Caudate nucleus (tissue), 63 donors: ENCODE measurements at places on chromosomes 4 and X.

DNA sequence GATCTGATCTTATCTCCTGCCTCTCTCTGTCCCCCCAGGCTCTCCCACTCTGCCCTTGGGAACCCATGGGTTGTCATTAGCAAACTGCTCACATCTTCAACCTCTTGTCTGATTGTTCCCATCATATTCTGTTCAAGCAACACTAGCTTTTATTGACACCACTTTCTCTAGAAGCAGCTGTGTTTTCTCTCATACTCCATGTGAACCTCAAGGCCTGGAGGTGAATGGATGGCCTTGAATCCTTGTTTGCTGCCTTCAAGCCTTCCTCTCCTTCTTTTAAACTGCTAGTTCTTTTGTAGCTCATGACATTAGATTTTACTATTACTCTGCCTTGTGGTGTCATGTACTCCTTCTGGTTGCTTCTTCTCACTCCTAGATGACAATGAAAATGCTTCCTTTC, 149.5 kb upstream of the WDFY3 start:
- DNase-seq: no peak

DNA sequence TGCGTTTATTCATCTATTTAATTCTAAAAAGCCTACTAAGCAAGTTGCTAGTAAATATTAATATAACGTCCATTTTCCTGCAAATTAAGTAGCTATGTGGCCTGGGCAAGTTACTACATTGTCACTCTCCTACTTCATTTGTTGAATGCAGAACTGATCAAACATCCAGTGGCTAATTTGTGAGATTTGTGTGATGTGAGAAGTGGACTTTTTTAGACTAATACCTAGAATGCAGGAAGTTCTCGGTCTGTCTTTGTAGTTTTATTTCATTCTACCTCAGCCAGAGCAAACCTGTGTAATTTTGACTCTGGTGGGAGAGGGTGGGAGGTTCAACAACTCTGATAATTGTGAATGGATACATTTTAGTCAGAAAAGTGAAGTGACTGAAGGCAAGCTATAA, 840 bp downstream of the GUF1 start:
- DNase-seq: no peak

- DNase-seq: no peak
Observed at GRCh38 chrX:106168107-106168506, at the start of gene PWWP3B. PWWP3B (plus strand) TSS chrX:106168305; CDS start chrX:106205433, 37,128 bp downstream.

- no peak for DNase-seq
Observed at GRCh38 chrX:120750381-120750780, 120.5 kb upstream of the C1GALT1C1 start.

DNA sequence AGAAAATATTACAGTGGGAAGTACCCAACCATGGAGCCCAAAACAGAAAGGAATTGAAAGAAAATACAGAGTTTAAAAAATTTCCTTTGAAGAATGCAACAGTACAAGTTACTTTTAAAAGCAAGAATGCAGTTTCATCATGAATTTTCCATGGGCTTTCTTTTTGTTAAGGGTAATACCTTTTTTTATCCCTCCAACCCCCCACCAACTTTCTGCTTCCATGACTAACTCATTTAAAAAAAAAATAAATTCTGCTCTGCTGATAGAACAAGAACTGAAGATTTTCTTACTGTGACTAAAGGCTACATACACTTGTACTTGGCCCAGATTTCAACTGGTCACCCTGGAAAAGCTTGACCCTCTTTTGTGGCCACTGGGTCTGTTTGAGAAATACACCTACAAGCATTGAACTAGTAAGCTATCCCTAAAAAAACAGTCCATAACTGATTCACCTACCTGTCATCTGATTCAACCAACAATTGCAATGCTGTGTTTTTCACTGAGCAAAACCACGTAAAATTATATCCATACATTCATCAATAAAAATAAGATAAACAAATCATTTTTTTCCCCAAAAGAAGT, 214.2 kb downstream of the NSUN7 start:
- DNase-seq: no peak

DNA sequence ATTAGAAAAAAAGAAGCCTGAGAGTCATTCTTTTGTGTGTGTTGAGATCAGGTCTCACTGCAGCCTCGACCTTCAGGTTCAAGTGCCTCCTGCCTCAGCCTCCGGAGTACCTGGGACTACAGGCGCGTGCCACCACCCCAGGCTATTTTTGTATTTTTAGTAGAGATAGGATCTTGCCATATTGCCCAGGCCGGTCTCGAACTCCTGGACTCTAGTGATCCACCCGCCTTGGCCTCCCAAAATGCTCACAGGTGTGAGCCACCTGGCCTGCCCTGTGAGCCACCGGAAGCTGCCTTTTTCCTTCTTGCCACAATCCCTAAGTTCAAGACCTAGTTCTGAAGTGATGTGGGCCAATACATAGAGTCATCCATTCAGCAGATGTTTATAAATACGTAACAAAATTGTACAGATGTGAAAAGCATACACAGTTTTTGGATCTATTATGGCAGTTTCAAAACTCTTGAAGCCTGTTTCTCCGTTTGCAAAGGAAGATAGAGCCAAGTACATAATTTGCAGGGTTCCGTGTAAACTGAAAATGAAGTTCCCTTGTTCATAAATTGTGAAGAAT, 536 bp upstream of the CTSO start:
- DNase-seq: no peak

- DNase-seq: peak; percentile 18
Observed at GRCh38 chrX:71989768-71990426, 79.3 kb downstream of the NHSL2 start.

DNA sequence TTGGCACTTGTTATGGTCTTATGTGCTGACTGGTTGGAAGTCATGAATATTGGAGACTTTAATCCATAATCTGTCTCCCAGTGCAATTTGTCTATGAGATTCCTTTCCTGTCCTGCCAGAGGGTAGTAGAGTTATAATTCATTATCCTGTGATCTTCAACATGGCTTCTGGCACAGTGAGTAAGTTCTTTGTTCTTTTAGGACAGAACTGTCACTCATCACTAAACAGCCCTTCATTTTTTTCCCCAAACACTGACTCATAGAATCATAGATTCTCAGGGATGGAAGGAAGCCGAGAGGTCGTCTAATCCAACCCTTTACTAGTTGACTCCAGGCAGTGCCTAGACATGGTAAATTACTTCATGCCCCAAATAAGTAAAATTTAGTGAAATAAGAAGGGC, 78.4 kb downstream of the LUZP4 start:
- no peak for DNase-seq

DNA sequence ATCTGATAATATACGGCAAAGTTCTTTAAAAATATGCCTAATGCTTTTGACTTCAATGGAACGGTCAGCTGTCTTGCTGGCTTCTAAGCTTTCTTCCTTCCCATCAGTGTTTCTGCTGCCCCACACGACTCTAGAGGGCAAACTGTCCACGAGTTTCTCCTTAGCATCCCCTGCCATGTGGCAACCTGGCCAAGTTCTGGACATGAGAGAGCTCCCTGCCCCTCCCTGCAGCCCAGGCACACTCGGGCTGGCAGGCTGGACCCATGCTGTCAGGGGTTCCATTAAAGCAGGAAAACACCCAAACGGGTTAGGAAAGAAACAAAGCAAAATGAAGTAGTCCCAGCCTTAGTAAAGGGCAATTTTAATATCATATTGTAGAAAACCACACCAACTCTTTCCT, 38.8 kb downstream of the KDR start:
- peak; percentile 9 for DNase-seq

DNA sequence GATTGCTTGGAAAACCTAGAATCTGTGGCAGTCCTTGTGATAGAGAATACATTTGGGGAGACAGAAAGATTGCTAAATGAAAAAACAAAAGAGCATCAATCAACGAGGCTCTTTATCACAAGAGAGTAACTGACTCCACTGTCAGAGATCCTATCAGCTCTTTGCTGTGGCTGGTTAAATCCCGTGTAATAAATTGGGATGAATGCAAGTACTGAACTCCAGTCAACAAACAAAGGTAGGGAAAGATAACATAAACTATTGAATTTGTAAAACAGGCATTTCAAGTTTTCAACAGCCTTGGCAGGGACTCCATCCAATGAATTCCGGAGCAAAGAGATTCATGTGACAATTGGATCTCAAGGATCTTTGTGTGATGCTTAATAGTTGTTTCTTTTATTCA, 21.3 kb downstream of the MMRN1 start:
- no peak for DNase-seq

DNA sequence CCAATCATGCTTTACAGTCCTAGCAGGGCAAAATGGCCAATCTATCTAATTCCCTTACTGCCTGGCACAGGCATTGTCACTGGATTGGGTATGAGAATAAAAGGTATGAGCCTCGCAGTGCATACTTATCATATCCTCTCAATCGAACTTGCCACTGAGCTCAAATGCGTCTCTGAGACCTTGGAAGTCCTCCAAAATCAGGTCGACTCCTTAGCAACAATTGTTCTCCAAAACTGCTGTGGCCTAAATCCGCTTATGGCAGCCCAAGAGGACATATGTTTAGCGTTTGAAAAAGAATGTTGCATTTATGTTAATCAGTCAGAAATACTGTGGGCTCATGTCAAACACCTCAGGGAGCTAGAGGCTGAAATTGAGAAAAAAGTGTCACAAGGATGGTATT, 69.7 kb downstream of the SPIN4 start:
- no peak for DNase-seq

DNA sequence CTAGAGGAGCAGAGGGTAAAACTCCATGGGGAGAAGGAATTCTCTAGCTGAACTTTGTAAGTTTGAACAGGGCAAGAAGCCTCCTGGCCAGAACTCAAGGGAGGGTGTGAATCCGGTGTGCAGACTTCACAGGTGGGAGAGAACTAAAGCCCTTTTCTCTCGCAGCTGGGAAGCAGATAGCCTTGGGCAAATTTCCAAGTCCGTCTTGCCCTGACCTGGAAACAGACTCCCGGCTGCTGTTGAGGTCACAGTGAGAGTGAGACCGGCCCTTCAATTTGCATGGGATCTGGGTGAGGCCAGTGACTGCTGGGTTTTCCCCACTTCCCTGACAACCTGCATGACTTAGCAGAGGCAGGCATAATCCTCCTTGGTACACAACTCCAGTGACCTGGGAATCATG, 94.5 kb upstream of the ZNF827 start:
- no peak for DNase-seq

DNA sequence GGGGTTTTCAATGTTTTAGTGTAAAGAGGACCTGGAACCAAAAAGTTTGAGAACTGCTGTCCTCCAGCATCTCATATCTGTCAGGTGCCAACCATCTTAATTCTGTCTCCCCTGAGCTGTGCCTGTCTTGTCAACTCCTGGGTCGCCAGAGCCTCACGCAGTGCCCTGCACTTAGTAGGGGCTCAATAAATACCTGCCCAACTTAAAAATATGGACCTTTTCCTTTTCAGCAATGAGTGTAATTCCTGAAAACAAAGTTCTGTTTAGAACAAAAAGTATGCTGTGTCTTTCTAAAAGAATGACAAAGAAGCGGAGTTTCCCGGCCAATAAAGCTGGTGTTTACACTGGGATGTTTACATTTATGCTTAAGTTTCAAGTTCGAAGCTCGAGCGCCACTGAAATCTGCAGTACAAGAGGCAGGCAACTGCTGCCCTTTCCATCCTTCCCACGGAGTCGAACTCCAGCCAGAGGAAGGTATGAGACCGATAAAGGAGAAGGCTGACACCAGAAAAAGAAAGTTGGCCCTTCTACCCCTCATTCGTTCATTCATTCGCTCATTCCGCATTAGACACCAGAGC, 1.1 kb upstream of the HTATSF1 start:
- no peak for DNase-seq

- DNase-seq: no peak
Observed at GRCh38 chr4:68193194-68193593, 52.3 kb downstream of the TMPRSS11B start.

GRCh38 chr4:153409412-153409811, 56.7 kb upstream of the TMEM131L start:
- DNase-seq: no peak

- DNase-seq: no peak
Observed at GRCh38 chrX:73850124-73851013, 287.4 kb downstream of the CHIC1 start.

DNA sequence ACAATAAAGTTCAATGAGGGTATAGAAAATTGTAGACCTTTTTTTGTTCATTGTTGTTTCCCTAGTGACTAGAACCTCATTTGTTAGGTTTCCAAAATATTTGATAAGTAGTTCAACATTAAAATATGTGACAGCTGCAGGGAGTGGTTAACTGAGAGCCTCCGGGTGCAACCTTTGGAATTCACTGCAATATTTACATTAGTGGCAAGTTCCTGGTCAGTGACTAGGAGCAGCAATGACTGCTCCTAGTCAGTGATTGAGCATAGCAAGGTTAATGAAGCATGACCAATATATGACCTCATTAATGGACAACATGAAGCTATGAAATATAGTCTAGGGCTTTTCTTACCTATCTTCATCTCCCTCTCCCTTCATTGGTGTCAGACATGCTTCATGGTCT, 65.8 kb upstream of the FAM47A start:
- no peak for DNase-seq

- no peak for DNase-seq
Observed at GRCh38 chr4:111636961-111637585, 508.2 kb upstream of the FAM241A start.

DNA sequence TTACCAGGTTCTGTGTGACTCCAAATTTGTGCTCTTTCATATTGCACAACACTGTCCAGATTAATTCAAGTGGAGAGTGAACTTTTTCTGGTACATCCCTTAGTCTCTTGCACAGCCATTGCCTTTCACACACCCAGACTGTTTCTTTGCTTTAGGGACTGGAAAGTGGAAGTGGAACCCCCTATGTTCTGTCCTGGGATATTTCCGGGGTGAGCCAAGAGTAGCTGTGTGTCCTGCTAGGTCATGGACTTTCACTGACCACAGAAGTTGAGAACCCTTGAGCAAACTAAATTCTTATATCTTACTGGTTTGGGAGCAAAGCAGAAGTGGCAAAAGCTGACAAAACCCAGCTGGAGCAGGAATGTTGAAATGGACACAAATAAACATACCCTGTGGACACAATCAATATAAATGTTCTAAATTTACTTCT, 10.3 kb upstream of the VSIG4 start:
- no peak for DNase-seq

- no peak for DNase-seq
Observed at GRCh38 chr4:151291485-151291884, 14.5 kb downstream of the PRSS48 start.

DNA sequence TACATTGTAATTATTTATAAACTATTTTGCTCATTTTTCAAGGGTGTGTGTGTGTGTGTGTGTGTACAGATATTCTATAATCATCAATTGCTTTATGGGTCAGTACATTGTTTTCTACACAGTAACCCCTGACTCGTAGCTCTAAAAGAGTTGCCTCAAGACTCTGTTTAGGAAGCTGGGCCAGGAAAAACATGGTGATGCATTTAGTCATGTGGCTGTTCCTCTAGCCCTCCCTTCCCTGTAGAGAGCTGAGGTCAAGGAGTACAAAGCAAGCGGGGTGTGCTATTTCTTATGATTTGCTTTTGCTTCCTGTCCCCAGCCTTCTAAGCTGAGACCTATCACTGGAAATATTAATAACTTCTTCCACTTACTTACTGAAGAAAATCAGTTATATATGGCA, 34.8 kb upstream of the SPANXD start:
- no peak for DNase-seq

- no peak for DNase-seq
Observed at GRCh38 chr4:11585506-11585905, 156.8 kb upstream of the HS3ST1 start.

- no peak for DNase-seq
Observed at GRCh38 chrX:9848718-9849479, 62.7 kb downstream of the SHROOM2 start.
